ENCODE measurements at places on chromosomes 16 and 17. TPM values are rescaled to one million over a fixed set of nuclear protein-coding genes. Genes with fewer than 3 reads are reported as not detected.
A peak's percentile ranks its signal among the peaks of the same experiment; 100 is the strongest.

ABCA3 gene
- total RNA-seq, result 20.3 TPM

FAM83G gene
- total RNA-seq, result 8.1 TPM

CPSF4L gene
- not detected for total RNA-seq

DNA sequence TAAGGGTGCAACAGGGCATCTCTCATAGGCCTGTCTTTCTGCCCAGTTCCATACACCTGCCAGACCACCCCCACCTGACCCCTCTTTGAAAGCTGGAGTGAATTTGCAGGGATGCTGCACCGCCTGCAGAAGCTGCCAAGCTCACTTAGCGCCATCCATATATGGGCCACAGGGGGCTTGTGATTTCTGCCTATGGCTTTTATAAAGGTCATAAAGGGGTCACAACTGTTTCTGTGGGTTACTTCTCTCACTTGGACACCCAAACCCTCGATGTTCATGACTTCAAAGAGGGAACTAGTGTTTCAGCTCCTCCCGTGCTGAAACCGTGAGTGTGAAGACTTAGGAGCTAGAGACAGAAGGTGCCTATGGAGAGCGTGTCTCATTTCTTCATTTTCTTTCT, 23.9 kb upstream of the MEAK7 start:
- DNase-seq, result no peak

GRCh38 chr17:45791041-45791582, 7.0 kb downstream of the CRHR1 start:
- no peak for DNase-seq

- no peak for DNase-seq
These were observed 146.3 kb upstream of the FOXF1 start for GRCh38 chr16:86363836-86364618.

DNA sequence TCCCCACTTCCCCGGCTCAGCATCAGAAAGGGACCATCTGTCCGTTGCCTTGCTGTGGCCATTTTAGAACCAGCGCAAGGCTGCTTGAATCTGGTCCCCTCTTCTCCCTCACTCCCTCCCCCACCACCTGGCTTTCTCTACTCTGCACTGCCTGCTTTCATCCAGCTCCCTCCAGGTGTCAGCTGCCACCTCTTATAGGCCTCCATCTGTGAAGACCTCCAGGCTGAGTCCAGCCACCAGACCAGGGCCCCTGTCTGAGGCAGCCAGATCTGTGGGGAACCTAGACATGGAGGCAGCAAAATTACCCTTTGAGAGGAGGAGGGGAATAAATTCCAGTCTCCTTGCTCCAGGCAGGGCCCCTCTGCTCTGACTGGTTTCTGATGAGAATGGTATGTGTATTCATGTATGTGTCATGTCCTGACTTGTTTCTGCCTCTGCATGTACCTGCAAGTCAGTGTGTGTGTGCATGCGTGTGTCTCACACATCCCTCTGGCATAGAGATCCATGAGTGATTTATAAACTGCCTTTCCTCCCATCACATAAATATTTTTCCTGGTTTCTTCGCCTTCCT, 21.1 kb downstream of the MINK1 start:
- peak; percentile 39 for DNase-seq

DNA sequence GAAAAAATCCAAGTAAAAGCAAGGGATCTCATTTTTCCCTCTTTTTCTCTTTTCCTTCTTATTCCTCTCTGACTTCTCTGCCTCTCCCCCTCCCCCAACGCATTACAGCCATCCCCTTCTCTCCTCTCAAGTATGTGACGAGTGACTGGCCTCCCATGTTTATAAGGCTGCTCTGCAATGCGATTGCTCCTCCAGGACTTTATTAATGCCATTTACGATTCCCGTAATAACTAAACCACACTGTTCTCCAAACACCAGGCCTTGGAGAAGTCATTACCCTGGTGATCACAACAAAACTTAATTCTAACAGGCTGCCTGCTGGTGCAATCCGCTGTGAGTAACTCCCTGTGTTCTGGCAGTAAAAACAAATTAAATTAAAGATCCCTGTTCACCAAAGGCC, 88.8 kb downstream of the HS3ST3B1 start:
- DNase-seq, result no peak

GRCh38 chr16:57537581-57538234, 1.3 kb upstream of the CCDC102A start:
- DNase-seq, result no peak

GRCh38 chr17:9185142-9185541, 163.8 kb downstream of the NTN1 start:
- no peak for DNase-seq

DNA sequence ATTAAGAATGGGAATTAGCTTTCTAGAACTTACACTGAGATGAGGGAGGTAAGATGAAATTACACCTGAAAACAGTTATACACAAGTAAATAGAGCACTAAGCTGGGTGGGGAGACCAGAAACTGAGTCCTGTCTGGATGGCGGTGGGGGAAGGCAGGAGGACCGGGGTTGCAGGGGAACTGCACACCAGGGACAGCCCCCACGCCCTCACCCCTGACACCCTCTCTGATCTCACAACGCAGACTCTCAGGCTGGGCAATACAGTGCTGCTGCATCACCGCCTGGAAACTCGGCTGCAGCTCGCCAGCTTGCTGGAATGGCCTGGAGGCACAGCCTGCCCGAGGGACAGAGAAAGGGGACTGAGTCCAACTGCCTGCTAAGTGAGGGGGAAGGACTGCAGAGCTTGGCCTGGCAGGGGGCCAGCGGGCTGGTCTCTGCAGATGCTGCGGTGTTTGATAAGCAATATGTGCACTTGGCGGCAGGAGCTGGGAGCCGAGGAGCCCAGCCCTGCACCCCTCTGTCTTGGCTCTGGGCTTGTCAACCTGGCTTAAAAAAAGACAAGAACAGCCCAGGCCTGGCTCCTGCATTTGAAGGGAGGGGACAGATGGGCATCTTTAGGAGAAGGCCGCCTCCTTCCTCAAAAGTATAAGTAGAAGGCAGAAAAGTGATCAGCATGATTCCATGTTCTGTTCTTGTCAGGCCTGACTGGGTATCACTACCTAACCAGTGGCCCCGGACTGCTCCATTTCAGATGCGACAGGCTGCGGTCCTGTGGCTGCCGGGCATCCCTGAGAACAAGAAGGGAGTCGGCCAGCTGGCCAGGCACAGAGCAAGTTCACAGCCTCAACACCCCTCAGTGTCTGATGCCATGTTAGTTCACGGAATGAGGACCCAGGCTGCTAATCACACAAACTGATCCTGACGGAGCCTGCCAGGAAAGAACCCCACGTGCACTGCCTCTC, 30.2 kb downstream of the SPHK1 start:
- peak; percentile 20 for DNase-seq

DNA sequence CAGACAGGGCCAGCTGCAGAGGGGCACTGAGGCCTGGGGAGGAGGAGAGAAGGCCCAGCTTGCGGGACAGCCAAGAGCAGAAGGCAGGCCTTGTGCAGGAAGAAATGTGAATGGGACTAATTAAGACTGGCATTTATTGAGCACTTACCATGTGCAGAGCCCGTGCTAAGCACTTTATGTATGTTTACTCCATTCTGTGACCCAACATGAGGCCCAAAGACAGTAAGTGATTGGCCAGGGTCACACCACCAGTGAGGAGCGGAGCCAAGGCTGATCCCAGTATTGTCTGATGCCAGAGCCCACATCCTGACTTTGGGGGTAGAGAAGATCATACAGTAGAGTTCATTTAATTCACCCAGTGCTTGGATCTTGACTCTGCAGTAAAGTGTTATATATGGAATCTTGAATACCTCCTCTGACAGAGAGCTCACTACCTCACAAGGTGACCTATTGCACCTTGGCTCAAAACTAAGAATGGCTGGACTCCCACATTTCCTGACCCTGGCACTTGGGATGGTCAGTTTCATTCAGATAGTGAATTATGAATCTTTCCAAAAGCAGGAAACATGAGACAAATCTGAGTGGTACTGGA, 13.6 kb downstream of the KATNB1 start:
- DNase-seq, result no peak

DNA sequence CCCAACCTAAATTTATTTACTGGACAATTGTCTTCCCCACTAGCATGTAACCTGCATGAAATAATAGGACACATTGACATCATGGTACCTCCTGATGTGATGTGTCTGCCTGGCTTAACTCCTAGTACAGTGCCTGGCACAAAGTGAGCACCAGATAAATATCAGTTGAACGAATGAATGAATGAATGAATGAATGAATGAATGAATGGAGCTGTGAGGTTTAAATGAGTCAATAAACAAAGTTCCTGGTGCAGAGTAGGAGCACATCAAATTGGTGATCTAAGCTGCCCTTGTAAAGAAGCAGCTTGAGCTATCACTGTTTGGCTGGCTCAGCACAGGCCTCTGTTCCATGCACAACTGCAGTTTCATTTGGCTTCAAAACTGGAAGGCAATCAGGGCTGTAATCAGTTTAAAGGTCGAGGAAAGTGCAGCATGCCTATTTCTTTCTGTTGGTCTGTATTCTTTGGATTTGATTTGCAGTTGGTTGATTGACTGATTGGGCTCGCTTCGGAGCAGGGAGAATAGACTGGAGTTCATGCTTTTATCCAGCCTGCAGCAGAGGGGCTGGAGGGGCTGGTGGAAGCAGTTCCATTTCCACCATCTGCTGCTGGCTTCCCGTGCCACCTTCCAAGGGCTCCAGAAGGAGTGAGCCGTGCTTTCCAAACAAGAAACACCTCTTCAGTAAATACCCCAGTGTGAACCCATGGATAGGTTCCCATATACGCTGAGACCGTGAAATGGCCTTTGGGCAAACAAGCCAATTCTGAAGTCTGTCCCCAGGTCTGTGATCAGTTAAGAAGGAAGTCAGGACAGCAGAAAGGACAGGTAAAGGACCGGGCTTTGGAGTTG, 54.6 kb downstream of the GPRC5B start:
- no peak for DNase-seq

DNA sequence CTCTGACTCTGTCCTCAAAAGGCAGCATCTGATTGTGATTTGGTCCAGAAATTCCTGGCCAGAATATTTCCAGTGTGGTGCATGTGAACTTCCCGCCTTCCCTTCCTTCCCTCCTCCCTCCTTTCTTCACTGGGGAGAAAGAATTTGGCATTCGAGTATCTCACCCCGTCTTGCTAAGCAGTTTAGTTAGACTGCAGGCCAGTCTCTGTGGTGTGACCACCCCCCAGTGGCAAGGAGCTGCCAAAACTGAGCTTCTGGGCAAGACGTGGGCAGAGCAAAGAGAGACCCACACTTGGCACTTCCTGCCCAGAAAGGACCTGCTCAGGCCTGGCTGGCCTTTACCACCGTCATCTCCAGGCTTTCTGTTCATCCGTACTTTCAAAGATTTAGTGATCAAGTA, 36.4 kb downstream of the SNX20 start:
- DNase-seq, result peak; percentile 11

DNA sequence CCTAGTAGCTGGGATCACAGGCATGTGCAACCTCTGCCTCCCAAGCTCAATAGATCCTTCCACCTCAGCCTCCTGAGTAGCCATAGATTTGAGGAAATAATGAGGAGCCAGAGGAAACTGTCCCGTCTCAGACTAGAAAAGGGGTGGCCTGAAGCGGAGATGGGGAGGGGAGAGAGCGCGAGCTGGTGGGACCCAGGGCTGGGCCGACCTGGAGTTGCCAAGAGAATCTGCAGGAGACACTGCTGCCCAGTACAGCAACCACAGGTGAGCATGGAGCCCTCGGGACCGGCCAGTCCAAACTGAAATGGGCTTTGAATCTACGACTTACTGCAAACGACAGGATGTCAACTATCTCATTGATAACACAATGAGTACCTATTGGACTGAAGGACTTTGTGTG, 24.3 kb downstream of the CD300A start:
- no peak for DNase-seq

- no peak for DNase-seq
These were observed 50.7 kb upstream of the ICAM2 start for GRCh38 chr17:64071111-64071510.
